ENCODE measurements at places on chromosomes 6 and 20. TPM values are rescaled to one million over a fixed set of nuclear protein-coding genes. Genes with fewer than 3 reads are reported as not detected.

DNA sequence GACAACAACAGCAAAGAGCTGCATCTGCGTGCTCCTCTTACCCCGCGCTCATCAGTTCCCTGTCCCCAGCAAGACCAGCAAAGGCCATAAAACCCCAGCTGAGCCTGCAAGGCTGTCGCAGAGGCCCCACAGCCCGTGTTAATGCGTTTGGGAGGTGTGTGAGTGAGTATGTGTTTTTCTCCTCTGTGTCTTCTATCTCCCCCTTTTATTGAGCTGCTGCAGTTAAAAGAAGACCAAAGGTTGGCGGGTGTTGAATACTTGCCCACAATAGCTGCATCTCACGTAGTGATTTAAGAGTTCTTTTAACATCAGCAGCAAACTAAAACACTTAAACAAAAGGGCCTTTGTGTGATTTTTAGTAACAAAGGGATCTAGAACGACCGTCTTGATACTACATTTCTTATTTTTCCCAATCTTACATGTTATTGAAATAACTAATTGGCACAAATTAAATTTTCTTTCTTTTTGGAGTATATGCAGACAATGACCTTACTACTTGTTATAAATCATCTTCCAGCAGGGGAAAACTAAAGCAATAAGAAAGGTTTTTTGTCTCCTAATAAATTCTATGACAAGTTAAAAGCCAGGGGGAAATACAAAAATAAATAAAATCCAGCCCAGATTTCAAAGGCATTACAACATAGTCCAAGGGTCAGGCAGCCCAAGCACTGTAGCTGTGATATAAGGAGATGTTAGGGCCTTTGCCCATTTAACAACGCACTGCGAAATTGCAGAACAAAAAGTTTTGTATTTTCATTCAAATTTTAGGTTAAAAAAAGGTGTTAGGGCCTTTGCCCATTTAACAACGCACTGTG lies 27.2 kb upstream of the CNKSR3 start:
- no peak for DNase-seq

- DNase-seq, result no peak
Measured at GRCh38 chr6:107972413-107973096, 14.5 kb upstream of the SEC63 start.

The RAB44 gene
- not detected for total RNA-seq

- DNase-seq, result no peak
Measured at GRCh38 chr20:51381557-51381956, 161.0 kb downstream of the NFATC2 start.

DNA sequence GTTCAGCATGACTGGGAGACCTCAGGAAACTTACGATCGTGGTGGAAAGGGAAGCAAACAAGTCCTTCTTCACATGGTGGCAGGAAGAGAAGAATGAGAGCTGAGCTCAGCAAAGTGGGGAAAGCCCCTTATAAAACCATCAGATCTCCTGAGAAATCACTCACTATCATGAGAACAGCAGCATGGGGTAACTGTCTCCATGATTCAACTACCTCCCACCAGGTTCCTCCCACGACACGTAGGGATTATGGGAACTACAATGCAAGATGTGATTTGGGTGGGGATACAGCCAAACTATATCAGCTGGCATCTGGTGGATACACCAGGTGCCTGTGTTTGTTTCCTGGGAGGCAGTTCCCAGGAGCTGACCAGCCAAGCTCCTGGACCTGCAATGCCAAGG lies 4.9 kb downstream of the DDO start:
- no peak for DNase-seq

DNA sequence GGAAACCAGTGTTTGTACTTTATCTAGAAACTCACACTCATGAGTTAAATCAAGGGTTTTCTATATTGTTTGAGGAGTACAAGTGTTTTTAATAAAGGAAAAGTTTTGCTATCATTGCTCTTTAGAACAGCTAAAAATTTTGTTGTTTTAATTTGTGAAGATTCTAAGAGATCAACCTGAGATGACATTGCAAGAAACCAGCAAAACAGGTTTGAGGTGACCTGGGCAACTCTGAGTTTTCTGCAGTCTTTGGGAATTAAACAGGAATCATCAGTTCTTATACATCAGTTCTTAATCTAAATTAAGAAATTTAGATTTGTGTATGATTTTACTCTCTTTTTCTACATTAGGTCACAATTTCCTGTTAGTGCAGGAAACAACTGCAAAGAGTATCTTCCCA lies 114.5 kb downstream of the JAG1 start:
- no peak for DNase-seq

Measured in progenitor cell of endocrine pancreas (in vitro differentiated cells).